ENCODE measurements at places on chromosomes 6 and 20. TPM values are rescaled to one million over a fixed set of nuclear protein-coding genes. Genes with fewer than 3 reads are reported as not detected.

ADGRG6 gene
- total RNA-seq = 99.3 TPM

DPPA5 gene
- not detected for total RNA-seq

TCP1 gene
- total RNA-seq = 302 TPM

IMPG1 gene
- total RNA-seq = not detected

- H3K4me1 ChIP-seq = peaks cover 4% of the 10 kb centered on the region
- DNase-seq = no peak
- no peak overlapping the region for H3K27ac ChIP-seq
- no peaks in the 10 kb centered on the region for H3K27me3 ChIP-seq
Observed at GRCh38 chr6:150065083-150065482, 3.8 kb downstream of the ULBP3 start.

DNA sequence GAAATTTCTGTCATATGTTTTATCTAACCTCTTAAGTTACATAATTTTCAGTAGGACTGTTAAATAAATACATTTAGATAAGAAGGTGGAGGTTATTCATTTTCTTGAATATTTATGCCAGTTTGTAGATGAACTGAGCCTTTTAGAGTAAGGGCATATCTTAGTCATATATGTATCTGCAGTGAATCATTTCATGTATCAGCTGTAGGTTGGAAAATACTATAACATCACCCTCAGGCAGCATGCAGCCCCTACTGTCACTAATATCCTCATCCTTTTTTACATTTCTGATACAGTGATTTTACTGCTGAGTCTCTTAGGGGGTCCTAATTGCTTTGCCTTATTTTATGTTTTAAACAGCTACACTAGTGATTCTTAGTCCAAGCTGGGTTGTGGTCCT lies 19.5 kb upstream of the SUMO4 start:
- no peak for DNase-seq
- no peaks in the 10 kb centered on the region for H3K4me1 ChIP-seq
- H3K4me3 ChIP-seq = no peak overlapping the region
- H3K27me3 ChIP-seq = no peaks in the 10 kb centered on the region
- H3K27ac ChIP-seq = no peak overlapping the region

GRCh38 chr6:64227863-64228262 lies 592.3 kb downstream of the PHF3 start:
- no peak overlapping the region for H3K4me3 ChIP-seq
- H3K27ac ChIP-seq = no peak overlapping the region
- no peaks in the 10 kb centered on the region for H3K36me3 ChIP-seq
- no peaks in the 10 kb centered on the region for H3K4me1 ChIP-seq
- DNase-seq = no peak

- H3K27me3 ChIP-seq = no peaks in the 10 kb centered on the region
- H3K4me3 ChIP-seq = no peak overlapping the region
- no peak for DNase-seq
- no peaks in the 10 kb centered on the region for H3K4me1 ChIP-seq
- H3K36me3 ChIP-seq = no peaks in the 10 kb centered on the region
- no peak overlapping the region for H3K27ac ChIP-seq
Observed at GRCh38 chr6:152078804-152079203, 271.3 kb downstream of the ESR1 start.

DNA sequence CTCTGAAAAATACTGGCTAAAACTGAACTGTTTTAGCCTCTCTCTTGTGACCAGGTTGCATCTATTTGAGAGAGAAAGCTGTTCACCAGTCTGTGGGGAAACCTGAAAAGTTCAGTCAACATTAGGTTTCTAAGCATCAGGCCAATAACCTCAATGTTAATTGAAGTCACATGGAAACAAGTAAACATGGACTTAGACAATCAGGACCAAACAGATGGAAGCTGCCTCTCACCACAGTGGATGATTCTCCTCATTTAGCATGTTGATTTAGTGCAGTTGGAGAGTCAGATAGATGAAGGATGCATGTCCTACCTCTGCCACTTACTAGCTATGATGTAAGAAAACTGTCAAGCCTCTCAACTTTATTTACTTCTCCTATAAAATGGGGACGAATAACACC lies 18.2 kb downstream of the SCGN start:
- H3K4me3 ChIP-seq = no peak overlapping the region
- no peak for DNase-seq
- no peaks in the 10 kb centered on the region for H3K36me3 ChIP-seq

- no peak overlapping the region for H3K27ac ChIP-seq
- peaks cover 76% of the 10 kb centered on the region for H3K4me1 ChIP-seq
- H3K27me3 ChIP-seq = no peaks in the 10 kb centered on the region
- no peaks in the 10 kb centered on the region for H3K36me3 ChIP-seq
- no peak for DNase-seq
Observed at GRCh38 chr6:52546192-52546591, 30.7 kb downstream of the TRAM2 start.

GRCh38 chr6:3026791-3027626 lies 27.3 kb downstream of the NQO2 start:
- peaks cover 19% of the 10 kb centered on the region for H3K4me1 ChIP-seq
- no peak overlapping the region for H3K4me3 ChIP-seq
- no peak for DNase-seq
- H3K27me3 ChIP-seq = no peaks in the 10 kb centered on the region
- H3K27ac ChIP-seq = no peak overlapping the region

DNA sequence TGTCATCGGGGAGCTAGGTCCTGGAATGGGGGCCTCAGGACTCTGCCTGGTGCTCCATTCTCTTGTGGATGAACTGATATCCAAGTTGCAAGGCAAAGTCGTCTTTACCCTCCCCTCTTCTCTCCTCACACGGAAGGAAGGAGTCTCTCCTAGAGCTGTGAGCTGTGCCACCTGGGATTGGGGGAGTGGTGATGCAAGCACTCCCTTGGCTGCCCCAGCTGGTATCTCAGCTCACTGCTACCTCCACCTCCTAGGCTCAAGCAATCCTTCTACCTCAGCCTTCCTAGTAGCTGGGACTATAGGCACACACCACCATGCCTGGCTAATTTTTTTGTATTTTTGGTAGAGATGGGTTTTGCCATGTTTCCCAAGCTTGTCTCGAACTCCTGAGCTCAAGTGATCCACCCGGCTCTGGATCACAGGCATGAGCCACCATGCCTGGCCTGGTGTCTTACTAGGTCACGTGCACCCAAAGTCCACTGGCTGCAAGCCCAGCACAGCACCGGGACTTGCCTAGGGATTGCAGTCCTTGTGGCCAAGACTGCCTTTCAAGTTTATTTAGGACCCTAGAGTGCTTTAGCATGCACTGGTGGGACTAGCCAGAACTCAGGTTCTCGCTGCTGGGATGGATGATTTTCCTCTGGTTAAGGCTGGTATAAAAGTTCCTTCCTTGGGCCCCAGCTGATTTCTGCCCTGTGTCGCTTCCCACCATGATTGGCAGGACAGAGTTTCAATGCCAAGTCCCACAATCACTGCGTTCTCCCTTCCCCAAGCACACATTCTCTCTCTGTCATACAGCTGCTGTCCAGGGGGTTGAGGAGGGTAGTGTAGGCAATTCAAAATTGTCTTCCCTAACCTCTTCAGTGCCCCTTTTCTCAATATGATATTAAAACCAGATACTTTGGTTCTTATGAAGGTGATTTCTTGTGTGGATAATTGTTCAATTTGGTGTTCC lies 33.5 kb downstream of the SMAP1 start:
- no peaks in the 10 kb centered on the region for H3K27me3 ChIP-seq
- H3K27ac ChIP-seq = no peak overlapping the region
- no peaks in the 10 kb centered on the region for H3K4me1 ChIP-seq
- DNase-seq = no peak

GRCh38 chr6:45436544-45437438 lies 59.1 kb upstream of the SUPT3H start:
- no peak overlapping the region for H3K4me3 ChIP-seq
- DNase-seq = peak; percentile 68
- H3K27me3 ChIP-seq = no peaks in the 10 kb centered on the region
- peaks cover 47% of the 10 kb centered on the region for H3K4me1 ChIP-seq

- no peak overlapping the region for H3K27ac ChIP-seq
- H3K4me3 ChIP-seq = no peak overlapping the region
Observed at GRCh38 chr20:2699775-2700413, 7.3 kb downstream of the EBF4 start.

- no peak for DNase-seq
- H3K27ac ChIP-seq = no peak overlapping the region
- no peaks in the 10 kb centered on the region for H3K27me3 ChIP-seq
- H3K36me3 ChIP-seq = no peaks in the 10 kb centered on the region
- no peak overlapping the region for H3K4me3 ChIP-seq
Observed at GRCh38 chr6:86949771-86950170, 12.4 kb downstream of the HTR1E start.

GRCh38 chr20:13883425-13883824 lies 98.6 kb downstream of the NDUFAF5 start:
- H3K4me1 ChIP-seq = no peaks in the 10 kb centered on the region
- no peaks in the 10 kb centered on the region for H3K27me3 ChIP-seq
- no peak for DNase-seq
- H3K4me3 ChIP-seq = no peak overlapping the region
- no peaks in the 10 kb centered on the region for H3K36me3 ChIP-seq

DNA sequence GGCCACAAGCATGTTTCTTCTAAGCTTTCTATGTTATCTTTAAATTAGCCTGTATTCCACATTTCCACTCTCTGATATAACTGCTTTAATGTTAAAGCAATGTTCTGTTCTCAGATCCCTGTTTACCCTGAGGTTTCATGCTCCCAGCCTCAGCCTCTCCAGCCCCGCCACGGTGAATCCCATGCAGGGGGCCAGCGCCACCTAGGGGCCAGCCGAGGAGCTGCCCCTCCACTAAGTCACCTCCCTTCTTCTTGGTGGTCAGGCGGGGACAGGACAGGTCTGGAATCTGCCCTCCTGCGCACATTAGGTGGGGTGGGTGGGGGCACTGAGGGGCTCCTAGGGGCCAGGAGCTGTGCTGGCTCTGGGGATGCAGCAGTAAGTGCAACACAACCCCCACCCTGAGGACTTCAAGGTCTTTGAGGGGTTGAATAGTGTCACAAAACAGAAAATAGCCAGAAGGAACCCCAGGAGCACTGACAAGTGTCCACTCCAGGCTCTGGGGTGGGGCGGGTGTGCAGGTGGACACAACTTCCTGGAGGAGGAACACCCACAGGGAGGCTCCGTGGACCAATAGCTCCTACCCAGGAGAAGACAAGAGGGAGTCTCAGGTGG lies 61.6 kb downstream of the RAB44 start:
- H3K27me3 ChIP-seq = no peaks in the 10 kb centered on the region
- H3K4me3 ChIP-seq = no peak overlapping the region
- H3K4me1 ChIP-seq = peaks cover 33% of the 10 kb centered on the region

GRCh38 chr6:36633915-36634314 lies 39.8 kb downstream of the SRSF3 start:
- H3K4me1 ChIP-seq = peaks cover 11% of the 10 kb centered on the region
- no peaks in the 10 kb centered on the region for H3K27me3 ChIP-seq
- H3K27ac ChIP-seq = no peak overlapping the region
- H3K36me3 ChIP-seq = no peaks in the 10 kb centered on the region
- DNase-seq = peak; percentile 87
- no peak overlapping the region for H3K4me3 ChIP-seq

DNA sequence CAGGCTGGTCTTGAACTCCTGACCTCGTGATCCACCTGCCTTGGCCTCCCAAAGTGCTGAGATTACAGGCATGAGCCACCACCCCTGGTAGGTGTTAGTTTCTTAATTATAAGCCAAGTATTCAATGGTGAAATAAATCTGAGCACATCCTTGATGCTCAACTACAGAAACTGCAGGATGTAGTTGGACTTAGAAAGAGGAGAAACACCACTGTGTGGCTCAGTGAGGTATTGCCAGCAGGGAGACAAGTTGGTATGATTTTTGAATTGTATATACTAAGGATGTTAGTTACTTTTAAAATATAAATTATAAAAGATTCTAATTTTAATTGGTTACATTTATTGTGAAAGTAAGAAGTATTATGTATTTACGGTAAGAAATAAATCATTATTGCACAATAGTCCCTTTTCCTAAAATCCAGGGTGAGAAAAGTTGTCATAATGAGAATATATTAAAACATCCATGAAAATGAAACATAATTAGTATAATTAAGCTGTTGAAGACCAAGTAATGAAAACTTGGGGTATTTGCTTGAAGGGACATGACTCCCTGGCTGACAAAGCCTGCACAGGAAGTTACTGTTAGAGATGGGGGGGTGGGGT lies 17.6 kb downstream of the SLC18B1 start:
- no peaks in the 10 kb centered on the region for H3K27me3 ChIP-seq
- H3K27ac ChIP-seq = no peak overlapping the region
- H3K4me1 ChIP-seq = no peaks in the 10 kb centered on the region
- H3K36me3 ChIP-seq = no peaks in the 10 kb centered on the region
- no peak overlapping the region for H3K4me3 ChIP-seq

Data from endothelial cell of umbilical vein (primary cell).